Upper lobe of left lung (tissue), 6 donors: ENCODE measurements at places on chromosomes 2 and 18.
A peak's percentile ranks its signal among the peaks of the same experiment; 100 is the strongest.

- H3K27me3 ChIP-seq = no peaks in the 10 kb centered on the region
- no peak for DNase-seq
- H3K36me3 ChIP-seq = no peaks in the 10 kb centered on the region
- H3K27ac ChIP-seq = peak overlapping the region; percentile 1
- no peak overlapping the region for H3K4me3 ChIP-seq
These were observed 81.7 kb downstream of the SPRED2 start for GRCh38 chr2:65350651-65351056.

DNA sequence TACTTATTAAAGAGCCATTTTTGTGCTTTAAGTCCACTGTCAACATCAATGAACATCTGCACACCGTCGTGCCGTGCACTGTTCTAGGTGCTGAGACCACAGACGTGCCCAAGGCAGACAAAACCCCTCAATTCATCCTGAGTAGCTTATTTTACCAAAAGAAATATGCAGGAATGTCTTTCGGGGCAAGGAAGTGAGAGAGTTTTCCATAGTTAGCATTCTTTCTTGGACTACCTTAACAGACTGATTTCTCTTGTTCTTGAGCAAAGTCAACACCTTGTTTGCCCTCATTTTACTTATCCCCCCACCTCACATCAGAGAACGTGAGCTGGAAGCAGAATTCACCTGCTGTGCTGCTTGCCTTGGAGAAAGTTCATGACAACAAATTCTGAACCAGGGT is 69.3 kb downstream of the GATA6 start:
- no peaks in the 10 kb centered on the region for H3K27me3 ChIP-seq
- H3K4me3 ChIP-seq = no peak overlapping the region
- H3K4me1 ChIP-seq = no peaks in the 10 kb centered on the region
- no peaks in the 10 kb centered on the region for H3K36me3 ChIP-seq

DNA sequence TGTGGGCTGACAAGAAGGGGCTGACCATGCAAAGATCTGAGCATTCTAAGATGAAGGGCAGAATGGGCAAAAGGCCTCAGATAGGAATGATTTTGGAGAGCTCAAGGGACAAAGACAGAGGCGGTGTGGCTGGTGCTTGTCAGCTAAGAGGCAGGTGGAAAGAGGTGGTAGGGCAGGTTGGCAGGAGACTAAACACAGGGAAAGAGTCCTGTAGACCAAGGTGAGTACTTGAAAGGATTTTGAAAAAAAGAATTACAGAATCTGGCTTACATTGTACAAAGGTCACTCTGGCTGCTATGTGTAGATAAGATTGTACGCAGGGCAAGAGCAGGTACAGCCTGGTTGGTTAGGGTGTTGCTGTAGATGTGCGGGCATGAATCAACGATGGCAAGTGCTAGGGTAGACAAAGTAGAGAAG is 50.6 kb downstream of the STK39 start:
- H3K4me3 ChIP-seq = no peak overlapping the region
- H3K4me1 ChIP-seq = peaks cover 3% of the 10 kb centered on the region
- no peak overlapping the region for H3K27ac ChIP-seq
- H3K36me3 ChIP-seq = no peaks in the 10 kb centered on the region
- no peaks in the 10 kb centered on the region for H3K27me3 ChIP-seq

DNA sequence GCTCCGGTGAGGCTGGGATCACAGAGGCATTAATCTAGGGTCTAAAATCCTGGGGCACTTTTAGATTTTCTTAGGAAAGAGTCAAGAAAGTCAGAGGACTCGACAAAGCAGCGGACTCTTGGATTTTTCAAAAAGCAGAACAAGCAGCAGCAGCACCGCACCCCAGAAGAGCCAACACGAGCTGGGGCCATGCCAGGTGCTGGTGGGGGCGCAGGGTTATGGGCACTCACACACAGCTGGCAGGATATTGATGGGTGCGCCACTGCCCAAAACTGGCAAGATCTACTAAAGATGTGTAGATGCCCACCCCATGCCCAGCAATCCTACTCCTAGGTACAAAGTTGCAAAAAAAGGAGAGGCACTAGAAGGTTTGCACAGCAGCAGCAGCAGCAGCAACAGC is 33.9 kb upstream of the SEMA4C start:
- H3K36me3 ChIP-seq = no peaks in the 10 kb centered on the region
- no peak overlapping the region for H3K4me3 ChIP-seq
- no peaks in the 10 kb centered on the region for H3K27me3 ChIP-seq
- no peak overlapping the region for H3K27ac ChIP-seq

DNA sequence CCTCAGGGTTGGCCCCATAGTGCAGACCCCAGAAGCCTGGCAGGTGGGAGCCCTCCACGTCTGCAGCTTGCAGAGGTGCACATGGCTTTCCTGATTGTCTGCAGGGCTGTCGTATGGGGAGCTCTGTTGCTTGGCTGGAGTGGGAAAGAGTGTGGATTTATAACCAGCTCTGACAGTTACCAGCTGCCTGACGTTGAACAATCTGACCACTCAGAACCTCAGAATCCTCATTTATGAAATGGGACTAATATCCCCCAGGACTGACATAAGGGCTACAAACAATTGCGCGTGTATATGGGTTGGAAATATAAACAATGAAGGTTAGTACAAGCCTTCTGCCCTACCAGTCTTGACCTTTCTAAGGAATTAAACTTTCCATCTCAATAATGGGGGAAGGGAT is 13.9 kb upstream of the PXDN start:
- DNase-seq = no peak
- peaks cover 8% of the 10 kb centered on the region for H3K4me1 ChIP-seq
- H3K27ac ChIP-seq = no peak overlapping the region
- no peaks in the 10 kb centered on the region for H3K36me3 ChIP-seq

GRCh38 chr18:42113529-42114191 is 158.6 kb downstream of the PIK3C3 start:
- H3K4me3 ChIP-seq = no peak overlapping the region
- H3K27ac ChIP-seq = no peak overlapping the region
- peaks cover 10% of the 10 kb centered on the region for H3K4me1 ChIP-seq
- no peaks in the 10 kb centered on the region for H3K27me3 ChIP-seq
- no peak for DNase-seq
- no peaks in the 10 kb centered on the region for H3K36me3 ChIP-seq

- peaks cover 70% of the 10 kb centered on the region for H3K36me3 ChIP-seq
- no peak overlapping the region for H3K4me3 ChIP-seq
These were observed 12.3 kb downstream of the ARID5A start for GRCh38 chr2:96548558-96549465.

GRCh38 chr2:173690349-173690748 is 274.8 kb downstream of the SP3 start:
- DNase-seq = no peak
- H3K36me3 ChIP-seq = no peaks in the 10 kb centered on the region
- no peak overlapping the region for H3K4me3 ChIP-seq
- H3K27me3 ChIP-seq = no peaks in the 10 kb centered on the region
- H3K27ac ChIP-seq = no peak overlapping the region

DNA sequence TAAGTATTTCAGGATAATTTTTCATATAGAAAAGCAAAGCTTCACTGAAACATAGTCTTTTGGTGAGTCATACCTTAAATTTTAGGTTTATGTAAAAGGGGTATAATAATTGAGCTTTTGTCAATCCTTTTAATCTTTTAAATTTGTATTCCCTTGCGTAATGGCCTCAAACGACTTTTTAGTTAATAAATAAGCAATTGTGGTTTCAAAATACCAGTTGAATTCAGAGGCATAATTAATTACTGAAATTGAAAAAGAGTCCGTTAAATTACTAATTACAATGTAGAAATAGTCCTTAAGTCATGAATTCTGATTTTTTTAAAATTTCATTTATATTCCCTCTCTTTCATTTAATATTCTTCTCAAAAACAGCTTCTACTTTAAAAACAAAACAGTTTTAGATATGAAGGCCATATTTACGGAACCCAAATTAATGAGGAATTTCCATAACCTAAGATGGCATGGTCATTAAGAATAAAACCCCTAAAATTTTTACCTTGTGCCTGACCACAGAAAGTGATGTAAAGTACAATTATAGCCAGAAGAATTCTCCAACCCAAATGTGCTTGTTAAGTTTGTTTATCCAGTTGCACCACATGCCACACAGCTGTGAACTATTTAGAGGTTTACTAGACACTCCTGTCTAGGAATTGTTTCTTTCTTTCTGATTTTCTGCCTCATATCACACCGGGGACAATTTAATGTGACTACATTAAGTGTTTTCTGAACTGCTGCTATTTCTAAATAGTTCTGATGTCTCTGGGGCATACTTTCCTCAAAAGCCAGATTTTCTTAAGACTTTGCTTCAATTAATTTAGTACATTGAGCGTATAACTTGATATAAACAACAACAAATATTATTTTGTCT is 60.7 kb upstream of the ITGA4 start:
- peaks cover 8% of the 10 kb centered on the region for H3K4me1 ChIP-seq
- no peak for DNase-seq
- H3K27ac ChIP-seq = no peak overlapping the region
- H3K27me3 ChIP-seq = no peaks in the 10 kb centered on the region
- no peaks in the 10 kb centered on the region for H3K36me3 ChIP-seq

DNA sequence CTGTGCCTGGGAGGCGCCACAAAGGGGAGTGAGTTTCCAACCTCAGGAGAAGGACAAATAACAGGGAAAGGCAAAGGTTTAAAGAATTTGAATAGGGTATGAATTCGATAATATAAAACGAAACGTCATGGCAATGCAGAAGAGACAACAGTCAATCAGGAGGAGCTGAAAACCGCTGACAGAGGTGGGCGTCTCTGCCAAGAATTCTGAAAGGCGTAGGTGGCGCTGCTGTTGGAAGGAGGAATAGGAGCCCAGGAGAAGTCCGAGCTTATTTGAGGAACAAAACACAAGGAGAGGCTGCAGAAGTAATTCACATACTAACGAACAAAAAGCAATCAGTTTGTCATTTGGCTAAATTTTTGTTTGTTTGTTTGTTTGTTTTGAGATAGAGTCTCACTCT is 485.8 kb upstream of the POU3F3 start:
- no peaks in the 10 kb centered on the region for H3K27me3 ChIP-seq
- DNase-seq = no peak
- no peak overlapping the region for H3K4me3 ChIP-seq
- H3K27ac ChIP-seq = no peak overlapping the region
- H3K4me1 ChIP-seq = peaks cover 3% of the 10 kb centered on the region

DNA sequence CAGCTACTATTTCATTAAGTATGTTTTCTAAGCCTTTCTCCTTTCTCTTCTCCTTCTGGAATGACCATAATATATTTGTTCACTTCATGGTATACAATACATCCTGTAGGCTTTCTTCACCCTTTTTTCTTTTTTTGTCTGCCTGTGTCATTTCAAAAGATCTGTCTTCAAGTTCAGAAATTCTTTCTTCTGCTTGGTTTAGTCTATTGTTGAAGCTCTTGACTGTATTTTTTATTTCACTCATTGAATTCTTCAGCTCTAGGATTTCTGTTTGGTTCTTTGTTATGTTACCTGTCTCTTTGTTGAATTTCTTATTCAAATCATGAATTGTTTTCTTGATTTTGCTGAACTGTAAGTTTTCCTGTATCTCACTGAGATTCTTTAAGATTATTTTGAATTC is 109.9 kb downstream of the TMEM131 start:
- H3K27me3 ChIP-seq = no peaks in the 10 kb centered on the region
- no peak overlapping the region for H3K4me3 ChIP-seq
- no peak for DNase-seq
- H3K4me1 ChIP-seq = no peaks in the 10 kb centered on the region
- no peak overlapping the region for H3K27ac ChIP-seq
- H3K36me3 ChIP-seq = peaks cover 16% of the 10 kb centered on the region
